ENCODE measurements at places on chromosomes 13 and 19.

GRCh38 chr19:41352609-41353465, 885 bp downstream of the TGFB1 start:
- peak; percentile 77 for DNase-seq

DNA sequence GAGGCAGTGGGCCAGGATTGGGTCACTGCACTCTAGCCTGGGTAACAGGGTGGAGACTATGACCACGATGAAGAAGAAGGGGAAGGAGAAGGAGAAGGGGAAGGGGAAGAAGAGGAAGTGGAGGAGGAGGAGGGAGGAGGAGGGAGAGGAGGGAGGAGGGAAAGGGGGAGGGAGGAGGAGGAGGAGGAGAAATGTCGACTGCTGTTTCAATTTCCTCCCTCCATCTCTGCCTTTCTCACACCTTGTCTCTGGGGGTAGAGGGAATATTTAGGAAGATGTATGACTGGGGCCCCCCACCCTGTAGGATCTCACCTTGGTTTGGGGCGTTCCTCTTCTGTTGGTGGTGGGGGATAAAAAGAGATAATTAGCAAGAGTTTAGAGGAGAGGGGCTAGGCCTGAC, 3.8 kb downstream of the TNNT1 start:
- DNase-seq, result no peak

DNA sequence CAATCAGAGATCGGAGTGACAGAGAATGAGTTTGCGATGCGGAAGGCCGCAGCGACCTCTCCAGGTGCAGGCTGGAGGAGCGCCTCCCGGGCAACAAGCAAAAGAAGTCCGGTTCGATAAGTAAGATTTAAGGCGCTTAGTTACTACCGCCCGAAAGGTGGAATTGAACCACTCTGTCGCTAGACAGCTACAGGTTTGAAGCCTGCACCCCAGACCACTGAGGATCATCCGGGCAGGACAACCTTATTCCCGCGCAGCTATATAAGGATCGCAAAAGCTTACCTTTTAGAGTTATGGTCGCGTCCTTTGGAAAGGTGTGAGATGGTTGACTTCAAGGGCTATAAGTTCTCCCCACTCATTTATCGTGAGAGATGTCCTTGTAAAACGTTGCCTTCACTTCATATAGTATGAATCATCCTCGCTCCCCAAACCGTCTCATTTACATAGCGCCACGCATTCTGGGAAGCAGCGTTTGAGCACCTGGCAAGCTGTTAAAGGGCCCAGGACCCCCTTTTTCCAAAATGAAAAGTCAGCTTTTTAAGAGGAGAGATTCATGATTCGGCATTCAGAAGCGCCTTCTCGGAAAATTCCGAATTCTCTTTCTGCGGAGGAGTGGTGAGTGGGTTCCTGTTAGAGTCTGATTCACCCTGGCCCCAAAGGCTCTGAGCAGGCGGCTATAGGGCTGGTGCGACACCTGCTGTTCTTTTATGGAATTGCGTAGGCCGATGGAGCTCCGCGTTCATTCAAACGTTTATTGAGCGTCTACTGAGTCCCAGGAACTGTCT, 10.8 kb downstream of the FOSB start:
- DNase-seq, result peak; percentile 88

DNA sequence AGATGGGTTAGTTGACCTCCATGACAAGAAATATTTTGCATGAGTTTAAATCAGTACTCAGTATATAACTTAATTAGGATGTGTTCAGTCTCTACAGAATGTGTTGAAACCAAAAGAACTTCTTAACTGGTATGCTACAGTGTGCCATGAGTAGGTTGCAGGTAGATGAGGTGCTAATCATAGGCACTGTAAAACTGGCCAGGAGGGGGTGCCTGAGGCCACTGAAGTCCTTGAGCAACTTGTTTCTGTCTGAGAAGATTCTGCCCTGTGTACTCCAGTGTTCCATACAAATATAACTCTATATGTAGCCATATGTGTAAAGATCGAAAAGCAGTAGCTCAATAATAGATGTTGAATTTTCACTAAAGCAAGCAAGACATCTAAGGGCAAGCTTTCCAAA, 549.2 kb upstream of the KLF12 start:
- no peak for DNase-seq

DNA sequence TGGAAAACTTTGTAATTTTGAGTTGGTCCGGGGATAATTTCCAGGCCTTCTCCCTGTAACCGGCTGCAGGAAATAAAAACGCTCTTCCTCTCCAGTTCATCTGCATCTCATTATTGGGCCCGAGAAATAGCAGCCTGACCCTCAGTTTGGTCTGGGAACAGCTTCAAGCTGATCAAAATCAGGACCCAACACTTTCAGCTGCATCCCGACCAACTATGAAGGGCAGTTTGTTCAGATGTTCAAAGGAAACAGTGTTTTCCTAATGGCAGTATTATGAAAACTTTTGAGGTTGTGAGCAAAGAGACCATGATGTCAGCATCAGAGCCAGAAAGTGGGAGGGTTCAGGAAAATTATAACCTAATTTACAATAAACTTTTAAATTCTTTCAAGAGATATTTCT, 35.7 kb downstream of the STK24 start:
- DNase-seq, result no peak

DNA sequence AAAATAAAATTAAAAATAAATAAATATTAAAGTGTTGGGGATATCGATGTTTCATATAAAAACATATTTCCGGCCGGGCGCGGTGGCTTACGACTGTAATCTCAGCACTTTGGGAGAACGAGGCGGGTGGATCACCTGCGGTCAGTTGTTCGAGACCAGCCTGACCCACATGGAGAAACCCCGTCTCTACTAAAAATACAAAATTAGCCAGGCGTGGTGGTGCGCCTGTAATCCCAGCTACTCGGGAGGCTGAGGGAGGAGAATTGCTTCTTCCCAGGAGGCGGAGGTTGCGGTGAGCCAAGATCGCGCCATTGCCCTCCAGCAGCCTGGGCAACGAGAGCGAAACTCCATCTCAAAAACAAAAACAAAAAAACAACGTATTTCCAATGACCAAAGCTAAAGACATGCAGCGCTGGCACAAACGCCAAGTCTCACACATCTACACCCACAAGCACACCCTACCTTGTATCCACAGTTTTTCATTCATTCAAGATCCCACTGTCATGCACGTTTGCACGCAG, 907 bp downstream of the ZNF569 start:
- no peak for DNase-seq

DNA sequence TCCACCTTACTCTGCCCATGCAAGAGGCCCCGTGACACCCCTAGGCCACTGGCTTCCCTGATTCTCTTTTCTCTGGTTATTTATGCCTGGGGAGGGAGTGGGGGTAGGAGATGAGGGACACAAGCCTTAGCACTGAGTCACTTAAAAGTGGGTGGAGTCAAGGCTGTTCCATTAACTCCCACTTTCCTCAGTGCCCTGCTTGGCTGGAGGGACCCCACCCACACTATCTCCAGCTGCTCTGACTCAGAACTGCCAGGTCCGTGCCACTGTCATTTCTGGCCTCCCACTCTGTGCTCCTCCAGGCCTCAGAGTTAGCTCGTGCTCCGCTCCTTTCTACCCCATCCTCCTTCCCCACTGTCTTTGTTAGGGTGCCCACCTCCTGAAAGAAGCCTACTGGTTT, 113.4 kb upstream of the UQCRFS1 start:
- no peak for DNase-seq

DNA sequence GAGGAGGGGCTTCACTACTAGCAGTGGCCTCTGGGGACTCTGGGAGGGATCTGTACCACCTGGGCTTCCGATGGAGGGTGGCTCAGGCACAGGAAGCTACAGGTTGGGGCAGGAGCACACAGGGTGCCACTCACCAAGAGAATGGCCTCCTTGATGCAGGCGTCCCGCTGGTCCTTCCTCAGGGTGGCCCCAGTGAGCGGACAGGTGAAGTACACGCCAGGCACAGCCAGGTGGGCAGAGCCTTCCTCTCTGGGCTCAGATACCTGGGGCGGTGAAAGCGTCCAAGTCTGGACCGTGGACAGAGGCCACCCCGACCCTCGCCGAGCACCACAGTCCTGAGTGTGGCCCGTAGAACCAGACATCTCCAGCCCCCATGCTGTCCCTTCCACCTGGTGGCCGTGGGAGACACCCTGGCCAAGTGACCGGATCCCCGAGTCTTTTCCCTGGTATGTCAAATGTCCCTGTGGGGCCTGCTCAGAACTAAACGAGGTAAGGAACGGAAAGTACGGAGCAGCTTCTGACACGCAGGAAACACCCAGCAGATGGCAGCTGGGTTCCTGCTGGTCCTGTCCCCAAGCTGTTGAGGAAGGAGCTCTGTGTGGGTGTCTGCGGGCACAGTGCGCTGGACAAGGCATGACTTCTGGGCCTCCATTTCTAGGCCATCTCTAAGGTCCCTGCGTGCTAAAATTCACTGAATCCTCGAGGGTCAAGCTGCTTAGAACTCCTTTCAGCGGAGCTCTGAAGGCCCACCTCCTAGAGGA, 5.2 kb downstream of the UBXN6 start:
- DNase-seq, result no peak

- DNase-seq, result no peak
These were observed 7.7 kb downstream of the N4BP2L2 start for GRCh38 chr13:32530841-32531253.

GRCh38 chr13:83162493-83162892, 719.8 kb downstream of the SLITRK1 start:
- DNase-seq, result no peak

GRCh38 chr19:46251416-46251815, 21.9 kb downstream of the IGFL1 start:
- no peak for DNase-seq

GRCh38 chr13:35566340-35566739, 89.9 kb upstream of the MAB21L1 start:
- DNase-seq, result no peak

GRCh38 chr19:35211545-35212230, 16.9 kb downstream of the FAM187B start:
- DNase-seq, result peak; percentile 94

DNA sequence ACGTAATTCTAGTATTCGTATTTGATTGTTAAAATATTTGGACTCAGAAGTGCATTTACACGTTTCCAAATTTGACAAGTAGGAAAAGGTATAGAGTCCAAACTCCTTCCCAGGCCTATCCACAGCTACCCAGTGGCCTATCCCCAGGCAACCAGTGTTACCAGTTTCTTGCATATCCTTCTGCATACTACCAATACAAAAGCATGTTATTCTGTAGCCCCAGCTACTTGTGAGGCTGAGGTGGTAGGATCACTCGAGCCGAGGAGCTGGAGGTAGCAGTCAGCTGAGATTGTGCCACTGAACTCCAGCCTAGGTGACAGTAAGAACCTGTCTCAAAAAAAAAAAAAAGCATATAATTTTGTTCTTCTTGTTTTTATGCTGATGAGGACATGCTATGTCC, 67.1 kb downstream of the LRCH1 start:
- DNase-seq, result no peak

DNA sequence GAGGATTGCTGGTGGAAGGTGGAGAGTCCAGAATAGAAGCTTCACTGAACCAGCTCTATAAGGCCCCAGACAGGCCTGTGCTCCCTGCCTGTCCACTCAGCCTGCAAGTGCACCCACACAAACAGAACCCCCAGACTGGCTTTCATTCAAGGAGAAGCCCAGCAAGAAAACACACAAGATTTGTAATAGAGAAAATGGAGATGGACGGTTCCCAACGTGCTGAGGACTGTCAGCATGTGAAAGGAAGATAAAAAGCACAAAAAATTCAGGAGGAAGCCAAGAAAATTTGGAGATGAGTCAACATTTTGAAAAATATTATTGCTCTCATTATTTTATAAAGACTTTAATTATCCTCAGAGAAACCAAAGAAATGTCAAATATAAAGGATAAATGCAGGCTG, 218.2 kb upstream of the SLC10A2 start:
- DNase-seq, result no peak

GRCh38 chr13:72390909-72391308, 336.5 kb downstream of the MZT1 start:
- DNase-seq, result no peak

- DNase-seq, result no peak
These were observed 24.6 kb downstream of the CYSLTR2 start for GRCh38 chr13:48678316-48678715.

- DNase-seq, result no peak
These were observed 21.6 kb upstream of the NAA16 start for GRCh38 chr13:41289463-41289881.

GRCh38 chr19:1910177-1910576, 5.0 kb downstream of the ADAT3 start:
- DNase-seq, result no peak

DNA sequence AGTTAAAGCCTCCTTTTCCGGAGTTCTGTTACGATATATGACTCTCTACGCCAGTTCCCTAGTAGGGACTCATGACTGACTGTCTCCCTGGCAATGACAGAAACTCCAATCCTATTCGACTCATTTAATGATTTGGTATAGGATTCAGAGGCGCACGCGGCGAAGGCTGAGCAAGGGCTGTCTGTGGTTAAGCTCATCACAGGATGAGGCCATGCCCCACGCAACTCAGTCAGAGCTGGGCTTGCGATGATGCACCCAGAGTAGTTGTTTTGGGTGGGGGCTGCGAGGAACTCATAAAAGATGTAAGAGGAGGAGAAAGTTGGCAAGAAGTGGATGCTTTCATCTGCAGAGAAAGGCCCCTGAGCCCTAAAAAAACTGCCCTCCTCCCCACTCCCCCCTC, 468 bp upstream of the SERTM1 start:
- no peak for DNase-seq

DNA sequence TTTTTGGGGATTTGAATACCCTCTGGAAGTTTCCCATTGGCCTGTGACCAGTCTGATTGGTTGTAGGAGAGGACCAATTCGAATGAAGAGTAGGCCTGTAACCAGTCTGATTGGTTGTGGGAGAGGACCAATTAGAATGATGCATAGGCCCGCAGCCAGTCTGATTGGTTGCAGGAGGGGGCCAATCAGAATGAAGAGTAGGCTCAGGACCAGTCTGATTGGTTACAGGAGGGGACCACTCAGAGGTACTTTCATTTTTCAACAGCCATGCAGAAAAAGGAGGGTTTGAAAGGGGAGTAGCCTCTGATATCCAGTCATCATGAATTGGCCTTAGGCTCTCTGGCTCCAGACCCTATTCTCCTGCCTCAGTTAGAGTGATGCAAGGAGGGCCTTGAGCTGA, 30.4 kb upstream of the SLC1A5 start:
- DNase-seq, result no peak

- DNase-seq, result no peak
These were observed 43.2 kb downstream of the RGCC start for GRCh38 chr13:41500511-41500910.

DNA sequence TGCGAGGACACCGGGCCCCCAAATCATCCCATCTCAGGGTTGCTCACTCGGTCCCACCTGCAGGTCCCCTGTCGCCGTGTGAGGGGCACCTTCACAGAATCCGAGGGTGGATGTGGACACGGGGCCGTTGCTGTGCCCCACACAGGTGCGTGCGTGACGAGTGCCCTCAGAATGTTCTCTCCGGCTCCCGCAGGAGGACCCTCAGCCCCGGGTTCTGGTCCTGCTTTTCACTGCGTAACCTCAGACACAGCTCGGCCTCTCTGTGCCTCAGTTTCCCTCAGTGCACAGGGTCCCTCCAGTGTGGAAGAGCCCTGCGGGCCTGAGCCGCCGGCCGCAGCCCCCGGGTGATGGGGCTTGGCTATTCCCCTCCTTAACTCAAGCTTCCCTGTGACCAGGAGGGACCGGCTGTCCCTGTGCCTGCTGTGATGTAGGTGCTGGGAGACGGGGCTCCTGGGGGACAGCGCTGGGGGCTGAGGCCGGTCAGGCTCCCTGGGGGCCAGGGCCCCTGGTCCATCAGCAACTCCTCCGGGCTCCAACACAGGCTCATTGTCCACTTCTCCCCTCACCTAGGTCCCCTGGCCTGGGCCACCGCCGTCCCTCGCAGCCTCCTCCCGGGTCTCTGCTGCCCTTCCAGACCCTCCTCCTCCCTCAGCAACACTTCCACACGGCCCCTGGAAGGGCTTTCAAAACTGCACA, 4.8 kb downstream of the SHC2 start:
- no peak for DNase-seq

- DNase-seq, result no peak
These were observed 15.0 kb upstream of the MIER2 start for GRCh38 chr19:359653-359925.
